ENCODE measurements at places on chromosomes 3 and 15. TPM values are rescaled to one million over a fixed set of nuclear protein-coding genes. Genes with fewer than 3 reads are reported as not detected.

DNA sequence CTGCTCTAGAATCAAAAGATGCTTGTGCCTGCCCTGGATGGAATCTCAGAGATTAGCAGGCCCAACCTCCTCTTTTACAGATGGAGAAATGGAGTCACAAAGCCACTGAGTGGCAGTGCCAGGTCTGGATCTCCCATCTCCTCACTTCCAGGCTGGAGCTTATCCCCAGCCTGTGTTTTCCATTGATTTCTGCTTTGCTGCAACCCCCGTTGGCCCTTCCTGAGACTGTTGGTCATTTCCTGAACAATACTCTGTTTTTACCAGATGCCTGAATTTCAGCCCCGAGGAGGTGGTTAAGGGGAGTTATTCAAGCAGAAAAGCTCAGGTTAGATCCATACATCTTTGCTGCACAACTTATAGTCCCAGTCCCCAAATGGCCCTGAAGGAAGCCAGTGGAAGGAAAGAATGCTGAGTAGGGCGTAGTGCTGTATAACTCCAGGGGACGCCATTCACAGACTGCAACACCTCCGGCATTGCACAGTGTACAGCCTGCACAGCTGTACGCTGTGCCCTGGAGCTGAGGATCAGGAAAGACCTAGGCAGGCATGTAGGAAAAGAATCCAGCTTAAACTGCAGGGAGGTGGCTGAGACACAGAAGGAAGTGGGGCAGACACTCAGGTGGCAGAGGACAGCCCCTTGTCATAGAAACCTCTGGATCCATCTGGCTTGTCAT is 77.5 kb downstream of the RPLP1 start:
- no peaks in the 10 kb centered on the region for H3K36me3 ChIP-seq
- no peaks in the 10 kb centered on the region for H3K27me3 ChIP-seq
- DNase-seq: no peak
- no peak overlapping the region for H3K27ac ChIP-seq
- H3K4me1 ChIP-seq: no peaks in the 10 kb centered on the region

GRCh38 chr3:172321035-172321434 is 127.2 kb downstream of the GHSR start:
- no peaks in the 10 kb centered on the region for H3K27me3 ChIP-seq
- no peaks in the 10 kb centered on the region for H3K36me3 ChIP-seq
- DNase-seq: no peak
- H3K27ac ChIP-seq: peak overlapping the region; percentile 49

GRCh38 chr3:160473978-160474377 is 24.4 kb upstream of the TRIM59 start:
- DNase-seq: no peak
- no peaks in the 10 kb centered on the region for H3K27me3 ChIP-seq
- no peak overlapping the region for H3K27ac ChIP-seq
- H3K4me1 ChIP-seq: no peaks in the 10 kb centered on the region

DNA sequence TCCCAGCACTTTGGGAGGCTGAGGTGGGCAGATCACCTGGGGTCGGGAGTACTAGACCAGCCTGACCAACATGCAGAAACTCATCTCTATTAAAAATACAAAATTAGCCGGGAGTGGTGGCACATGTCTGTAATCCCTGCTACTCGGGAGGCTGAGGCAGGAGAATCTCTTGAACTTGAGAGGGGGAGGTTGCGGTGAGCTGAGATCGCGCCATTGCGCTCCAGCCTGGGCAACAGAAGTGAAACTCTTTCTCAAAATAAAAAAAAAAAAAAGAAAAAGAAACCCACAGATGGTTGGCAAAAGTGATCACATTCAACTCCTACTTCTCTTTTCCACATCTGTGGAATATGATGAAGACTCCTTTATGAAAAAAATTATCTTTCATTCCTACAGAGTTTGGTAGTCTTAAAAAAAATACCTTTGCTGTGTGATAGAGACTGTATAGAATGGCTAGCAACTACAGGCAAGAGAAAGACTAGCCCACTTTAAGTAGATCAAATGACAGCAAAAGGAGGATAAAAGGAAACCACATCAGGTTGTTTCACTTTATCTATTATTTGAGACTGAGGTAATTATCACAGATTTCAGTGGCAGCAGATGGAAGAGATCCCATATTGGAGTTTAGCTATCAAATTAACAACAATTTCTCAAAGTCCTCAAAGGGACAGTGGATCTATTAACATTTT is 172.9 kb upstream of the TSPAN3 start:
- no peak for DNase-seq
- no peak overlapping the region for H3K4me3 ChIP-seq
- H3K27me3 ChIP-seq: no peaks in the 10 kb centered on the region
- H3K27ac ChIP-seq: no peak overlapping the region
- no peaks in the 10 kb centered on the region for H3K4me1 ChIP-seq

DNA sequence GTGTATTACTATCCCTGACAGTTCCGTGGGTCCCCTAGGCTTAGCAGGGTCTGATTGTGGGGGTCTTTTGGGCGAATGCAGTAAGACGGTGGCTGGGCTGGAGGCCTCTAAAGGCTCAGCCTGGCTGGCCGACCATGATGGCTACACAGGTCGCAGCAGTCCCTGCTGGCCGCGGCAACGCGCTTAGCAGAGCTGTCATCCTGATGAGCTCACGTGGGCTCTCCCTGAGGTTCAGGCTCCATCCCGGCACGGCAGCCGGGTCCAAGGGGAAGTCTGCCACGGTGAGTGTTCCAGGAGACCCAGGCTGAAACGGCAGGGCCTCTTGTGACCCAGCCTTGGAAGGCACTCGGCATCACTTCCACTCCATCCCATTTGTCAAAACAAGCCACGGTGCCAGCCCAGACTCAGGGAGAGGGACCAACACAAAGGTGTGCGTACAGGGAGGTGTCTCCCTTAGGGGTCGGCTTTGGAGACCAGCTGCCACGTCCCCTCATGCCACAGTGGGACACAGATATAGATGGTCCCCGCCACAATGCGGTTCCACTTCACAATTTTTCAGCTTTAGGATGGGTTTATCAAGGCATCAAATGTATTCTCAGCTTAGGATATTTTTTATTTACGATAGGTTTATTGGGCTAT is 101.8 kb downstream of the XXYLT1 start:
- no peaks in the 10 kb centered on the region for H3K27me3 ChIP-seq
- DNase-seq: no peak
- H3K4me1 ChIP-seq: no peaks in the 10 kb centered on the region
- H3K27ac ChIP-seq: no peak overlapping the region
- H3K4me3 ChIP-seq: no peak overlapping the region
- no peaks in the 10 kb centered on the region for H3K36me3 ChIP-seq

Gene PARP16
- total RNA-seq: 14.9 TPM

DNA sequence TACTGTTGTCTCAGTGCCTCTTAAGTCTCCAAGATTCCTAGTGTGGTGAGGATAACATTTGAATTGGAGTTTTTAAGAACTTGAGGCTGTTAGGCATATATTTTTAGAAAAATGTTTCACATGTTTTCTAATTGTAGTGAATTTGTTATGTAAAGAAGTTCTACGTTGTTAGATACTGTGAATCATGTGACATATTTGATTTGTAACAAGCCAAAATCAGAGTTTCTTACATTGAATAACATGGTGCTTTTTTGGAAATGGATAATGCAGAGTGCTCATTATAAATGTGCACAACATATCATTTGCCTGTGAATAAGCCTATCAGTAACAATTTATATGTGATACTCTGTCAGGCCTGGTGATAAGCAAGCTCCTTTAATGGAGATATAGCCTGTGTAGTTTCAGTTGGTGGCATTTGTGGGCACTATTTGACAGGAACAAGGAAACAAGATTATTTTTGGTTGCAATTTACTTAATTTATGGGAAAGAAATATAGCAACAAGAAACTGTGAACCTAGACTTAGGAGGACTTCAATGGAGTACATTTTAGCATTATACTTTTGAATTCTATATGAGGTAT is 328.8 kb downstream of the ARPP21 start:
- no peak for DNase-seq
- H3K36me3 ChIP-seq: no peaks in the 10 kb centered on the region
- no peaks in the 10 kb centered on the region for H3K4me1 ChIP-seq

Gene EFCC1
- 1.6 TPM for total RNA-seq

GRCh38 chr3:149701977-149702350 is 44.1 kb upstream of the WWTR1 start:
- H3K27ac ChIP-seq: no peak overlapping the region
- no peaks in the 10 kb centered on the region for H3K4me1 ChIP-seq
- no peaks in the 10 kb centered on the region for H3K36me3 ChIP-seq
- no peak for DNase-seq

GRCh38 chr3:14332392-14332791 is 70.0 kb upstream of the SLC6A6 start:
- H3K4me1 ChIP-seq: peaks cover 11% of the 10 kb centered on the region
- no peaks in the 10 kb centered on the region for H3K36me3 ChIP-seq
- H3K4me3 ChIP-seq: no peak overlapping the region
- H3K27me3 ChIP-seq: no peaks in the 10 kb centered on the region
- no peak overlapping the region for H3K27ac ChIP-seq

DNA sequence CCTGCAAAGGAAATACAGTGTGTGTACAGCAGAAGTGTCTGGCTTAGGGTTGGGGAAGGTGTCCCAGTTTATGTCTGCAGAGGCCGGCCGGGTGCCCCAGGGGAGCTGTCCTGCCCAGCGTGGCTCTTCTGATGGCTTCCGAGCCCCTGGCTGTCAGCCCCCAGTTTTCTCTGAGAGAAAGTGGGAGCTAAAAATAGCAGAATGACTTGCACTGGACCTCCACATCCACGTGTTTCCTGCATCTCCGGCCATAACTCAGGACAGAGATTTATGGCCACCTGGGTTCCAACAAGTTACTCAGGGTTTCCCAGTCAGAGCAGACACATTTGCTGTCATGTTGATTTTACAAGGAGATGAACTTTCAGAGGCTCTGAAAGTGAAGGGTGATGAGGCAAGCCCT is 192.0 kb downstream of the ATP10A start:
- no peak for DNase-seq
- no peaks in the 10 kb centered on the region for H3K27me3 ChIP-seq
- no peaks in the 10 kb centered on the region for H3K36me3 ChIP-seq
- H3K27ac ChIP-seq: no peak overlapping the region
- no peak overlapping the region for H3K4me3 ChIP-seq

DNA sequence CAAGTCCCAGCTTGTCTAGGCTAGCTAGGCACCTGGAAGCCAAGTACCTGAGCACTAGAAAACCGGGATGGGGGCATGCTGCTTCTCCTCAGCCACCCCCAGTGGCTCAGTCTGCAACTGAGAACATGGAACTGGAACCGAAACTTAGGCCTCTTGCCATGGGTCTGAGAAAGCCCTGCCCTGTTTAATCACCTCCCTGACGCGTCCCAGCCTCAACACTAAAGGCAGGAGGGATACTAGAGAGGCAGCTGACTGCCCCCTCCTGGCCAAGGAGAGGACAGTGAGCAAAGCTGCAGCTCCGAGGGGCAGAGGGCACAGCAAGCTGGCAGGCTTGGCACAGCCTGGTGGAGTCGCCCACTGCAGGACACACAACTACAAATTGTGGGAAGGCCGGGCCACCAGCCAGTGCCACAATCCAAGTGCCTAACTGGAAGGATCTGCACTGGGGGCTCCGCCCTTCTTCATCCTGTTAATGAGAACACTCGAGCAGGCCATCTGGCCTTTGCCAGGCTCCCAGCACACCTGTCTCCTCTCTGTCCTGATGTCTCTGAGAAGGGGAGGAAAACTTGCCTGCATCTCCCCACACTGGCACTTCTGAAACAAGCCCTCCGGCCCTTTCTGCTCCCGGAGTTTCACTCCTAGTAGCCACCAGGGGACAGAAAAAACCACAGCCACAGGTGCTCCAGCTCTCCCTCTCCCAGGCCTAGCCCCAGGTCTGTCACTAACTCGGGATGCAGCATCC is 53.7 kb downstream of the BDH1 start:
- no peaks in the 10 kb centered on the region for H3K4me1 ChIP-seq
- no peak overlapping the region for H3K4me3 ChIP-seq
- H3K27me3 ChIP-seq: no peaks in the 10 kb centered on the region

DNA sequence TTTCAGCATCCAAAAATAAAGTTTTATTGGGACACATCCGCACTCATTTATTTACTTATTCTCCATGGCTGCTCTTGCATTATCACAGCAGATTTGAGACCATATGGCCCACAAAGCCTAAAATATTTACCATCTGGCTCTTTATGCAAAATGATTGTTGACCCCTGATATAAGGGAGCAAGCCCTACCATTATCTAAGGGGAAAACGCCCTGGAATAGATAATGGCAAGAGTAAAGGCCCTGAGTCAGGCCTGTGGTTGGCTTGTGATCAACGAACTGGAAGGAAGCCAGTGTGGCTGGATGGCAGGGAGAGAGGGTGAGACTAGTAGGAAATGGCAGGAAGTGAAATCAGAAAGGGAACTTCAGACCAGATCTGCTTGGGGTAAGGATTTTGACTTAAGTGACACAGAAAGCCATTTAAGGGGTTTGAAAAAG is 24.6 kb upstream of the DMXL2 start:
- H3K36me3 ChIP-seq: no peaks in the 10 kb centered on the region
- no peak overlapping the region for H3K4me3 ChIP-seq
- H3K27me3 ChIP-seq: no peaks in the 10 kb centered on the region
- no peak for DNase-seq

DNA sequence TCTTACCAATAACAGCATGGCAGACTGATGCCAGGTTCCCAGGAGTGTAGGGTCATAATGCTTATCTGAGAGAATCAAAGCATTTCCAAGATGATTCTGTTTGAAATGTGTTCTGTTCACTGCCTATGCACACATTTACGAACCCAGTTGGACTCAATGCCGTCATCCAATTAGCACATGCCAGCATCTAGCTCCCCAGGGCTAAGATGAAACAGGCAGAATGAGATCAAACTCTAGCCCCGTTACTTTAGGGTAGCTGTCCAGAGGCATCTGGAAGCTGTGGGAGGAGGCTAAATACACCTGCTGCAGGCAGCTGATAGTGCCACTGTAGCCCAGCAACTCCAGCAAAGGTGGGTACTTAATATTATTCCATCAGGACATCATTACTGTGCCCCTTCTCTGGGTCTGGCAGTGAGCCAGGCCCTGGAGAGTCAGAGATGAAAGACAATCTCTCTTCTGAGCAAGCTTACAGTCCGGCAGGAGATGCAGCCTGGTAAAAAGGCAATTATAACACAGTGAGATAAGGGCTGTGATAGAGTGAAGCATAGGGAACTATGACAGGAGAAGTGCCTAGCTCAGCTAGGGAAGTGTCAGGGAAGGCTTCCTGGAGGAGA is 156.4 kb upstream of the PPP2R3A start:
- no peak overlapping the region for H3K4me3 ChIP-seq
- no peaks in the 10 kb centered on the region for H3K27me3 ChIP-seq
- H3K27ac ChIP-seq: no peak overlapping the region
- H3K36me3 ChIP-seq: no peaks in the 10 kb centered on the region
- DNase-seq: no peak

DNA sequence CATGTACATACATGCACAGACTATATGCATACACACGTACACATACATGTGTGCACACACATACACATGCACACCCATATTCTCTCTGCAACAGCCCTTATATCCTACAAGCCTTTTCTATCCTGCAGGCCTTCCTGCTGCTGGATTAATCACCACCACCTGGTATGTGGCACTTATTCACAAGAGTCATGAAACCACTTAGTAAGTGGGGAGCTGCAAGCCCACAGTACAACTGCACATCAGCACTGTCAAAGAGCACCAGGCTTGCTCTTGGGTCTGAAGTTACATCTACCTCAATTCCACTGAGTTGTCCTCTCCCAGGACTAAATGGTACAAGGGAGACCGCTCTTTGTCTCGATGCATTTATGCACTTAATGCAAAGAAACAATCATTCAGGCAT is 233.2 kb downstream of the KLF13 start:
- H3K27ac ChIP-seq: no peak overlapping the region
- no peaks in the 10 kb centered on the region for H3K36me3 ChIP-seq
- no peak overlapping the region for H3K4me3 ChIP-seq
- H3K27me3 ChIP-seq: no peaks in the 10 kb centered on the region
- no peak for DNase-seq
- H3K4me1 ChIP-seq: no peaks in the 10 kb centered on the region
